ENCODE measurements at places on chromosomes 2 and 18.

- DNase-seq: no peak
Observed at GRCh38 chr2:204749319-204749718, 204.0 kb downstream of the PARD3B start.

DNA sequence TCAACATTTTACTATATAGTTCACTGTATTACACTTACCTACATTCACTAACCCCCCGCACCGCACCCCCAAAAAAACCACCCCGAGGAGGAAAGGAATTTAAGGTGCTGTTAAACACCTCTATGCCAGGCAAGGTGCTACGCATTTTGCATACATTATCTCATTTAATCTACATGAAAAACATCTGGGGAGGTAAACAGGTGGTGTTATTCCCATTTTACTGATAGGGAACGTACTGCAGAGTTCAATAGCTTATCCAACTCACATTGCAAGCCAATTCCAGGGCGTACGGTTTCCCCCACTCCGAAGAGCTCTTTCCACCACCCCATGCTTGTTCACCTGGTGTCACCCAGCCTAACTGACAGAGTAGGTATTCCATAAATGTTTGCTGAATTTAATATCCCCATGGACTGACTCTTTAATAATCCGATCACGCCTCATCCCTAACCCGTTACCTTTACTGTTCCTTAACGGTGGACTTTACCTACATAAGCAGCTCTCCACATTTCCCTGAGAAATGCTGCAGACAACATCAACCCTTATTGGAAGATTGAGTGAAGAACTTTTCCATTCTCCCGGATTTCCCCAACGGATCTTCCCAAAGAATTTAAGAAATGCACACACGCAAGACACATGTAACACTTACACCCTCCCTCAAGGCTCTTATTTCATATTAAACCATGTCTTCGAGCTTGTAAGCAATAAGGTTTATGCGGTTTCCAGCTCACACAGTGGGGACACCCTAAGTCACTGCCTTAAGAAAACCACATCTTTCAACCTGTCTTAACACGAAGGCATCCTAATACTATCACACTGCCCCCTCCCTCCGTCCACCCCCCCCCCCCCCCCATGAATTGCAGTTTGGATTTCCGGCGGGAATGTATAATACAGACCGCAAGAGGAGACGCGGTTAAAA, 1.2 kb downstream of the RAPH1 start:
- DNase-seq: peak; percentile 46

GRCh38 chr2:25161055-25161781, 7.2 kb downstream of the POMC start:
- DNase-seq: peak; percentile 74

DNA sequence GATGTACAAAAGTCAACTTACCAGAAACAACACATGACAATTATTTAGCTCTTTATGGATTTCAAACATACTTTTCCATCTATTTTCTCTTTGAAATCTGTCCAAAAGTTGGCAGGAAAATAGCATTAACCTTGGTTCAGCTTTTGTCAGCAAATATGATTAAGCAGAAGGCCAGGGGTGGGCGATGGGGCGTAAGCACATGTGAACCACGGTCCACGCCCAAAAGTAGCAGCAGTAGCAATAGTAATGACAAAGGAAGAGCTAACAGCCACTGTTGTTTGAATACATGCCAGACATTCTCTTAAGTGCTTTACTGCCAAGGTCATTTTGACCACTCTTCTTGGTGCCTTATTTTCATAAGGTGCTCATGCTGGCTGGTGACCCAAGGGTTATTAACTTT, 73.5 kb downstream of the ANTXR1 start:
- DNase-seq: peak; percentile 42

DNA sequence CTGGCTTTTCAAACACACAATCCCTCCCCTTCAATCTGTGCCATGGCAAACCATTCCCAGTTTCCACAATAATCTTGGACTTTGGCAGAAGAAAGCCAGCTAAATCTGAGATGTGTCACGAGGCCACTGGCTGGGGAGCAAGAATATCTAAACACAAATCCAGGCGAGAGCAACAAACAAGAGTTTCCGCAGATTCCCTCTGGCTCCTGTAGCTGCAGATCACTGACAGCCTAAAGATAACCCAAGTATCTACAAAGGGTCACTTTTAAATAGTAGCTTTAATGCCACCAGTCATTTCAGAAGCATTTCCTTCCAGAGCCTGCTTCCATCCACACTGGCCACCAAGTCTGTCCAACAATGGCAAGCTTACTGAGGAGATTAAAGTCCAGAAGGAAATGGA, 86.9 kb downstream of the ACVR1 start:
- DNase-seq: no peak

GRCh38 chr2:48341551-48342133, 188.3 kb upstream of the STON1 start:
- no peak for DNase-seq

DNA sequence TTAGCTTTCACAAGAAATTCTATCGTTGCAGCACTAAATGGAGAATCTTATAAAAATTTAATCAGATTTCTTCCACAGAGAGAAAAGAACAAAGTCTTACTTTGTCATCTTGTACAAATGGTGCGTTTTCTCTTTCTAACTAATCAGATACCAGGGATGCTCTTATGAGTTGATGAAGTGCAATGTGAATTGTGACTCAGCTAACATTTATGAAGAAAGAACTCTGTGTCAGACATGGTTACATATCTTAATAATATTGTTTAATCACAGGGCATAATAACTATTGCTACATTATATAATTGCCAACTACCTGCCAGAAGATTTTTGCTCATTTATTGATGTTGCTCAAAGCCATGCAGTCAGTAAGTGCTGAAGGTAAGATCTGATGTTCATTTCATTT, 465.0 kb downstream of the CCDC85A start:
- DNase-seq: no peak

DNA sequence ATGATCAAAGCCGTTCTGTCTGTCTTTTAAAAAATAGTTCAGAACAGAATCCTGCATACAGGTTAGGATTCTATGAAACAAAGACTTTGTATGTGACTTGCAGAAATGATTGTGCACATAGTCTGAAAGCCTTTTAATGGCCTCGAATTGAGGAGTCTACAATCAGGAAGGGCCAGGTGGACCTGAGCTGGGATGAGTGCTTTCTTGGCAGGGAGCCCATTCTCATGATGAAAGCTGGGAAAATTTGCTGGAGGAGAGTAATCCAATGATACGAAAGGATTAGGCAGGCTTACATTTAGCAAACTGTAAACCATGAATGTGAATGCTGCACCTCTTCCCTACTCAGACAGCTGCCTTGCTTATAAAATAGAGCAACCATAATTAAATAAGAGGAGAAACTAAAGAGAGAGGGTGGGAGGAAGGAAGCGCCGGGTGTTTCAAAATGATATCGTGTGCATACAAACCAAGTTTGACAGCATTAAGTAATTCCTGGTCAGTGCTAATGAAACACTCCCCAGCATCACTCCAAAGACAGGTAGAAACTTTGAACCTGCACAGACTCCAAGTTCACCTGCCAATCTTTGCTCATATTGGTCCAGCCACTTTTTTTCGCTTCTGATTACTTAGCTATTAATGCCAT, 23.7 kb upstream of the CXCR4 start:
- DNase-seq: peak; percentile 81

GRCh38 chr2:146415291-146415690, 1429.5 kb upstream of the ACVR2A start:
- no peak for DNase-seq

DNA sequence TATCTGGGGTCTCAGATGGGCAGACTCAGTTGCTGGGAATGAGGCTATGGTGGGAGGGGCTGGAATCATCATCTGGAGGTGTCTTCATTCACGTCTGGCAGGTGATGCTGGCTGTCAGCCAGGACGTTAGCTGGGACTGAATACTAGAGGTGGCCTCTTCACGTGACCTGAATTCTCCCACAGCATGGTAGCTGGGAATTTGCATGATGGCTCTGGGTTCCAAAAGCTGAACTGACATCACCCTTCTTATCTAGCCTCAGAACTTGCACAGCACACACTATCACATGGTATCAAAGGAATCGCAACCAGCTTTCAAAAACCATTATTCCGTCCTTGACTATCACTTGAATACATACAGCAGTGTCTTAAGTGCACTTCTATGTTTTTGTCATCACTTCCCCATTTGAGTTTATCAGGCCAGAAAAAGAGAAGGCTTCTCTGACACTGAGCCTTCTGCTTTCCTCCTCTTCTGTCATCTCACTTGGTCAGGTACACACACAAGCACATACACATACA, 53.0 kb upstream of the LRP2 start:
- DNase-seq: peak; percentile 86

DNA sequence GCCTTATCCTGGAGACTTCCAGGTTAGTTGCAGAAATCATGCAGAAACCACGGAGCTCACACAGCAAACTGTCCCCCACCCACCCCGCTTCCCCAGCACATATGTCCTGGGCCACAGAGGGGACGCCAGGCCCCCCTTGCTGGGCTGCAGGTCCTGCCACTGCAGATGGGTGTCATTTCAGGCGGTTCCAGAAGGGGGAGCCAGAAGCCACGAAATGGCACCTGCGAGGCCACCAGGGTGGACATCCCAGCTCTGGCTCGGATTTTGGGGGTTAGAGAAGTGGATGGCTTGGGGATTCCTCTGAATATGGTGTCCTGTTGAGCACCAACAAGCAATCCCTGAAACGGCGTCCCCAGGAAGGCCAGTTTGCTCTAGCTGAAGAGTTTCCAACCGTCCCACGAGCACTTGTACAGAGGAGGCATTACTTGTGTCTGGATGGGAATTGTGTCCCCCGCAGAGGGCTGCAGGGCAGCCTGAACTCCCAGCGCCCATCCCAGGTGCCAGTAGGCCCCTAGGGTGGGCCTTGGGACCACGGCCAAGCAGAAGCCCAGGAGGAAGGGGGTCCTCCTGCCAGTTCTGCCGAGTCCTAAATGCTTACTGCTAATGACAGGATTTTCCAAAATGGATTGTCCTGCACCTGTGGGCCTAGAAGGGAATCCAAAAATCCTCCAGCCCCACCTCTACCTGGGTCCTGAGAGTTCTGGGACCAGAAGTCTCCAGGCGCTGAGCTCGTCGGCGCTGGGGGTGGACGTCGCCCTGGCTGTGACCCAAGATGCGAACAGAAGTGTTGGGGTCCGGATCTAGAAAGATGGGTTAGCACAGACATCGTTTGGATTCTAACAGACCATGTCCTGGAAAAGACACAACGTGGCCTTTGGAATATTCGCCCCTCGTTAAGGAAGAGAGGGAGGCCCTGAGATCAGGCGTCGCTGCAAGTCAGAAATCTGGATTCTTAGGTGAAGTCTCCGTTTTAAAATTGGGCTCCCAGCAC, 14.6 kb upstream of the NFATC1 start:
- peak; percentile 79 for DNase-seq

- no peak for DNase-seq
Observed at GRCh38 chr2:210901326-210901725, 344.9 kb downstream of the CPS1 start.

DNA sequence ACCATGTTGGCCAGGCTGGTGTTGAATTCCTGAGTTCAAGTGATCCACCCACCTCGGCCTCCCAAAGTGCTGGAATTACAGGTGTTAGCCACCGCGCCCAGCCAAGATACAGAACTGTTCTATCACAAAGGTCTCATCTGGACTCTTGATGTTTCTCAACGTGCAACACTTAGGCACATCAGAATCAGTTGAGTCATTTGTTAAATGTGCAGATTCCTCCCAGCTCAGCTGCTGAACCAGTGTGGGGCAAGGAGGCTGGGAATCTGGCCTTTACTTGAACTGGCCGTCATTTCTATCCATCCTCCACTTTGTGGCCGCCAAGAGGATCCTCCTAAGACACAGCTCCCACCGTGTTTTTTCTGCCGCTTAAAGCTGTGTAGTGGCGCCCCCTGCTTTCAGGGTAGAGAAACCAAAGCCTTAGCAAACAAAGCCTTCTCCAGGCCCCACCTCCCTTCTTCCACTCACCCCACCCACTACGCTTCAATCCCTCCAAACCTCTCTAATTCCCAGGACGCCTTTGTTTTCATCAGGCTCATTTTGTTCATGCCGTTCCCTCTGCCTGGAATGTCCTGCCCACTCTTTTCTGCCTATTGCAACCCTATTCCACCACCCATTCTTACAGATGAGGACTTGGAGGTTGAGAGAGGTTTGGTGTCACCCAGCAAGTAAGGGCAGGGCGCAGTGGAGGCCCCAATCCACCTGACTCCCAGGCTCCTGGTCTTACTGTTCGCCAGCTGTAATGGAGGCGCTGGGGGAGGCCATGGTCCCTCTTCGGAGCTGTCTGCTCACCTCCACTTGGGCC, 776 bp upstream of the SPEG start:
- DNase-seq: peak; percentile 82

- DNase-seq: peak; percentile 18
Observed at GRCh38 chr2:193549661-193550060, 1354.9 kb upstream of the TMEFF2 start.

- peak; percentile 53 for DNase-seq
Observed at GRCh38 chr2:101400506-101401325, 13.4 kb upstream of the CREG2 start.

DNA sequence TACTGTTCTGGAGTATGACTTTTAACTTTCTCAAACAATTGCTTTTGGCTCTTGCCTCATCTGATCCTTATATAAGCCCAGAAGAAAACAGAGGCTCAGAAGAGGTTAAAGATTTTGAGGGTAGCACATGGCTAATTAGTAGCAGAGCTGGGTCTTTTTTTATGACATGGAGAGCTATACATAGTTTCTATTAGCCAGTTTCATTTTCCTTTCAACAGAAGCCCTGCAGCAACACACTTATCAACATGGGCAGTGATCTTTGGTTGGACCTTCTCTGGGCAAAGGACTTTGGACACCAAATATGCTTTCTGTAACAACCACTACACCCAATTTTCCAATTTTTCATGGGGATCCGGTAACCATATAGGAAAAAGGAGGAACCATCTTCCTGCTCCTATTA, 64.9 kb downstream of the NCKAP5 start:
- no peak for DNase-seq

DNA sequence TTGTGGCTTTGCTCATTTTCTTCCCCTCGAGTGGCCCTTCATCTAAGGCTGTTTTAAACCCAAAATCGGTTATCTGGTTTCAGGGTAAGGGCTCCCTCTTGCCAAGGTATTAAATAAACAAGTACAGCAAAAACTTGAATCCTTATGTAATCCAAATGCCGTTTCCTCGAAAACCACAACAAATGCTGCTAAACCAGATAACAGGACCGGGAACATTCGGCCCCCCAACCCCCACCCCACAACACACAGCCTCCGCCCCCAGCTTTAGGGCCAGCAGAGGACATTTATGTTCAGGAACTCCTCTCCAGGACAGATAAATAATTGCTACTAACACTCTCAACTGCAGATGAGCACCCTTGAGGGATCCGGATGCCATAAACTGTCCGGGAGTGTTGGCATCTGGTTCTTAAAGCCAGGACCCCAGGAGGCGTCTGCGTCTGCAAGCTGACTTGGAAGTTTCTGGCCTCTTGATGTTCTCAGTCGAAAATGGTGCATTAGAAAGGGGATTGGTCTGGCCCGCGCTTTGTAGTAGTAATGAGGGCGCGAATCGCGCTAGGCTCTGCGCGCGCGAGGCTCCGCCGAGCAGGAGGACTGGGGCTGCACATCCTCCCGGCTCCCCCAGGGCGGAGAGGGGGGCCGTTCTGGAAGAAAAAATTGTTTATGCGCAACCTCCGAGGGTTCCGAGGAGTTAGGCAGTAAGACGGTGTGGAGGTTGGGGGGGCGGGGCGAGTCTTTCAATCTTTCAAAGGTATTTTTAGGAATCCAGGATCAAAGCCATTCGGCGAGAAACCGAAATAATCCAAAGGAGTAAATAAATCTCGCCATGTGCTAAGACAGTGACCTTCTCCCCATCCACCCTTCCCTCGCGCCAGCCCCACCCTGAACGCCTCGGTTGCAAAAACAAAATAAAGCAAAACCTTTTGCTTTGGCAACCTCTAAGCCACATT, 3.9 kb upstream of the ID2 start:
- DNase-seq: peak; percentile 94

Data from hematopoietic multipotent progenitor cell treated with erythropoietin and hydrocortisone succinate and interleukin-3 and kit ligand, for 4 days (in vitro differentiated cells).